ENCODE measurements at places on chromosomes 7 and 10.
A peak's percentile ranks its signal among the peaks of the same experiment; 100 is the strongest.

- DNase-seq: no peak
These were observed 23.2 kb downstream of the POR start for GRCh38 chr7:75937958-75938786.

GRCh38 chr7:84264396-84264795 is 69.8 kb upstream of the SEMA3A start:
- DNase-seq: no peak

- DNase-seq: peak; percentile 8
These were observed 529 bp downstream of the HPS1 start for GRCh38 chr10:98446151-98446660.

GRCh38 chr7:28956608-28957063 is 1.5 kb downstream of the TRIL start:
- DNase-seq: no peak

GRCh38 chr7:78578686-78579085 is 780.1 kb downstream of the PHTF2 start:
- DNase-seq: no peak

- no peak for DNase-seq
These were observed 243.2 kb upstream of the TMEM229A start for GRCh38 chr7:124276005-124276622.

- no peak for DNase-seq
These were observed 37.2 kb upstream of the RAPGEF5 start for GRCh38 chr7:22393913-22394729.

- no peak for DNase-seq
These were observed 125.9 kb upstream of the PPIF start for GRCh38 chr10:79221110-79222051.

DNA sequence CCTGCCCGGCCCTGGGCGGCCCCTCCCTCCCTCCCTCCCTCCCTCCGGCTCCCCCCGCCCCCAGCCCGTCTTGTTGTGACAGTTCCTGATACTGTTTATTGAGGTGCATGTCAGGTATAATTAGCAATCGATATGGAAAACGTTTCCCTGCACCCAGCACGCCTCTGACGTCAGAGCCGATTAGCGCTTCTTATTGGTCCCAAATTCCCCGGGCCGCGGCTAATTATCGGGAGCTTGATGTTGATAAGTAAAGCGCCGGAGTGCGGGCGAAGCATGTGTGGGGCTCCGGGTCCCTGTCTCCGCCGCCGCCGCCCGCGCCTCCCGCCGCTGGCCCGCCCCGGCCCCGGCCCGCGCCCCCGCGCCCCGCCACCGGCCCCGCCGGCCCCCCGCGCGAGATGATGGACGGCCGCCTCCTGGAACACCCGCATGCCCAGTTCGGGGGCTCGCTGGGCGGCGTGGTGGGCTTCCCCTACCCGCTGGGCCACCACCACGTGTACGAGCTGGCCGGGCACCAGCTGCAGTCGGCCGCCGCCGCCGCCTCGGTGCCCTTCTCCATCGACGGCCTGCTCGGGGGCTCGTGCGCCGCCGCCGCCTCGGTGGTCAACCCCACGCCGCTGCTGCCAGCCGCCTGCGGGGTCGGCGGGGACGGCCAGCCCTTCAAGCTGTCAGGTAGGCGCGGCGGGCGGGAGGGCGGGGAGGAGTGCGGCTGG is at the start of gene UNCX:
TSS of gene UNCX (plus strand) at position 250 of the 710 bp plus-strand sequence. CDS start at position 396, 146 bp downstream.
- DNase-seq: no peak

GRCh38 chr10:87836098-87836497 is 18.1 kb upstream of the ATAD1 start:
- no peak for DNase-seq

DNA sequence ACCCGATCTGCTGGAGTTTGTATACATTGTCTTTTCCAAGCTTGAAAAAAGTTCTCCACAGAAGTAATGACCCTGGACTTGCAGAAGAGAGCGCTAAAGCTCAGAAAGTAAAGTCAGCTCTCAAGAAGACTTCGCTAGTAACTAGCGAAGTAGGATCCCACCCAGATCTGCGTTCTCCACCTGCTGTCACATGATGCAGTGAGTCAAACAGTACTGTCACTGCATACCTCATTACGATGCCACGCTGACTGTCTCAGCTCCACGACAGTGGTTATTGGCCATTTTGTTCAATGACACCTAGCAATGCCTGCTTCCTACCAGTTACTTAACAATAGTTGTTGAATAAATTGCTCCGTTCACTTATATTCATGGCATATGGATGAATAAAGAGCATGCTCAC is 29.7 kb upstream of the SEC61G start:
- DNase-seq: no peak

DNA sequence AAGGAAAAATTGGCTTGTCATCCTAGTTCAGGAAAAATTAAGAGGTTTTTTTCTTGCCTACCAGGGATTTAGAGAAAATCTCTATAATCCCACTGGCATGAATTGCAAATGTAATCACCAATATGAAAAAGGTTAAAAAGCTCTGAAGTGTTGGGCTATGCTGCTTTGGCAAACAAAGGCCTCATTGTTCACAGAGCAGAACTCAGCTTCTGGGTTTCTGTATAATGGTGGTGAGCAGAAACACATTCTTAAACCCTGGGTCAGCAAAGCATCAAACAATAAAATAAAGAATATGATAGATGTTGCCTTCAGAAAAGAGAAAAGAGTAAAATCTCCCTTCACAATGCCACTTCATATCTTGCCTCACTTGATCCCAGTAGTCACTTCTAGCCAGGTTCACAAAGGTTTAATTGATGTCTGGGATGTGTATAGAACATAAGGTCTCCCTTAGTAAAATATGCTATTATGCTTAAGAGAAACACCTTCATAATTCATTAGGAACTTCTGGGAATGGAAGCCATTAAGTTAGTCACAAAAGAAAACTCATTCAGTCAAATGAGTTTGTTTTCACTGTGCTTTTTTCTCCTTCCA is 1255.5 kb upstream of the PHF14 start:
- DNase-seq: no peak

DNA sequence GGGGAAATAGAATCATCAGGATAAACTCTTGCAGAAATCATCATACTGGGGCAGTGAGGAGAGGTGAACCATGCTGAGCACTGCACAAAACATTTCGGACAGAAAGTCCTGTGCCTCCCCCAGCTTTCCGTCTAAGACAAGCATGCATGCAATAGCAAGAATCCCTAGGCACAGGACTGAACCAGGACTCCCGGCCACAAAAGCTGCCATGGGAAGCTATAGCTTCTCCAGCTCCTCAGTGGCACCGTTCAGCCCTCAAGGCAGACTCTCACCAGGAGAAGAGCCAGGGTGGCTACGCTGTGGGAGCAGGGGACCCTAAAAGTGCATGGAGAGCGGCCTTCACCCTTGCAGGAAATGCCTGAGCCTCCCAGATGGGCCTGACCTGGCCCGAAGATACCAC is 70.8 kb downstream of the ASB13 start:
- no peak for DNase-seq

- no peak for DNase-seq
These were observed 64.3 kb downstream of the AP3M1 start for GRCh38 chr10:74086317-74086716.

- no peak for DNase-seq
These were observed 26.8 kb downstream of the TMEM270 start for GRCh38 chr7:73887762-73888161.

DNA sequence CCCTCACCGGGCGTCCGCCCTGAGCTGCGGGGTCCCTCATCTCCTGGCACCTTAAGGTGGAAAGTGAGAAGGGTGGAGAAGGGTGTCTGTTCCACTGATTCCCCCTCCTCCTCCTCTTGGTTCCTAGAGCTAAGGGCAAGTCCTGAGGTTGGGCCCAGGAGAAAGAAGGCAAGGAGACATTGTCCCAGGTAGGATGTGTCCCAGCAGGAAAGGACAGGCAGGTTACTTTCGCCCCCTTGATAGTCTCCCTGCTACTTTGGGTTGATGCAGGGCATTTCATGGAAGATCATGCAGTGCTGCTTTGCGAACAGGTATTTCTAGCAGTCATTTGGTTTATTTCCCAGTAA is 582 bp downstream of the STEAP2 start:
- DNase-seq: no peak

DNA sequence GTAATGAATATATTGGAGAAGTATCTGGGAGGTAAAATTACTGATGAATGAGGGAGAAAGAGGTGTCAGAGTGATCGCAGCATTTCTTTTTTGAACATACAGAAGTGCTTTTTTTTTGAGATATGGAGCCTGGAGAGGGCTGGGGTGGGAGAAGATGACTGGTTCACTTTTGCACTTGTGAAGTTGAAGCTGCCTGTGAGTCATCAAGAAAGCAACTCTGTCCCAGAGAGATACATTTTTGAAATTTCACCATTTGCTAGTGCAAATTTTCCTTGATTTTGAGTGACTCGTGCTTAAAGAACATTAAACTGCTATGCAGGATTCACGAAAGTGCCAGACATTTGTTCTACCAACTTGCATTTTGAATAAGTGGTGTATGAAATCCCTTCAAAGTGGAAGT is 81.8 kb downstream of the ADRA2A start:
- DNase-seq: no peak

GRCh38 chr7:22350466-22351328 is 6.3 kb downstream of the RAPGEF5 start:
- no peak for DNase-seq

DNA sequence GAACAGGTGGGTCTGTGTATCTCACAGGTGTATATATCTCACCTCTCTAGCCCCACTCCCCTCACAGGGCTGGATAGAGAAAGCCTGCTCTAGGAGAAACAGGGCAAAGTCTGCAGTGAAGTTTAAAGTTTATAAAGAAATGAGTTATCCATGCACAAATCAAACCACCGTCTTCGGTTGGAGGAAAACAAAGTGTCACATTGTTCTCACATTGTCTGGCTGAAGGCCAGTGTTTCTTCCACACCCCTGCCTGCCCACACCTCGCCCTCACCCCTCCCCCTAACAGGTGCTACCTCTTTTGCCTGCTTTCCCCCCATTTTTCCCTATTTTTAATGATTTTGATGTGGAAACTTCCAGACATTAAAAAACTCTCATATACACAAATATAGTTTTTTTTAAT is 25.8 kb downstream of the AQP1 start:
- no peak for DNase-seq

DNA sequence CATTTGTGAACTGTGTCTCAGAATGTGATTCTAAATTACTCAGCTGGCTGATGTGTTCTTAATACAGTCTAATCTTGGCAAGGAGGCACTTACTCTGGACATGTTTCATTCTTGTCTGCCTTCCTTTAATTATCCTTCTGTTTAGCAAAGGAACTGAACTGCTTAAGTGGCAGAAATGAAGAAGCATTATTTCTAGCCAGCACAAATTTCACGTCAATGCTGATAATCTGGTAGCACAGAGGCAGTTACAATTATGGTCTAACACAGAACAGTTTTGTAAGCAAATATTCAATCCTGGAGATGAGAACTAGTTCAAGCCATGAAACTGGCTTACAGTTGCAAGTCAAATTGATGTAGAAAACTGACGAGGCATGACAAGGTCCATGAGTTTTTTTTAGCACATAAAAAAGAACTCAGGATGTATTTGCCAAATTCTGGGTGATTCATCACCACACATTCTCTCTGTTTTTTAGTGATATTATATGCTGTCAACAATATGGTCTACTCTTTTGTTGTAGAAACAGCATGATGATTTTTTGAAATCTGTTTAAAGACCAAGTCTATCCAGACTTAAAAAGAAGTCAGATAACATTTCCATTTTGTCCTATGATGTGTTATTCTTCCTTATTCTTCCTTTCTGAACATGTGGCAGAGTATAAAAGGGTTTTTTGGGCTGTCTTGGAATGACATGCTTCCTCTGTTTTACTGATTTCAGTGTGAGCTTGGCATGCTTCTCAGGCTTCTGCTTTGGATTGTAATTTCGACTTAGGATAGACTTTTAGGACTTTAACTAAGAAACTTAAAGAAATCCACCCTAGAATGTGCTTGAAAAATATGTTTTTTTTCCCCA is 154.8 kb downstream of the DNAJB9 start:
- no peak for DNase-seq

Measured in stimulated activated CD8-positive, alpha-beta memory T cell treated with anti-CD3 and anti-CD28 coated beads, Interleukin-2, amount 100 ng/mL, for 1 hour (primary cell).